ENCODE measurements at places on chromosomes 2 and 18. TPM values are rescaled to one million over a fixed set of nuclear protein-coding genes. Genes with fewer than 3 reads are reported as not detected.

The DSG4 gene
- polyA plus RNA-seq, result not detected

GRCh38 chr2:69086466-69086865 is 73.5 kb downstream of the ANTXR1 start:
- DNase-seq, result no peak

The ABCG8 gene
- 0.02 TPM for polyA plus RNA-seq

The RPRM gene
- not detected for polyA plus RNA-seq

DNA sequence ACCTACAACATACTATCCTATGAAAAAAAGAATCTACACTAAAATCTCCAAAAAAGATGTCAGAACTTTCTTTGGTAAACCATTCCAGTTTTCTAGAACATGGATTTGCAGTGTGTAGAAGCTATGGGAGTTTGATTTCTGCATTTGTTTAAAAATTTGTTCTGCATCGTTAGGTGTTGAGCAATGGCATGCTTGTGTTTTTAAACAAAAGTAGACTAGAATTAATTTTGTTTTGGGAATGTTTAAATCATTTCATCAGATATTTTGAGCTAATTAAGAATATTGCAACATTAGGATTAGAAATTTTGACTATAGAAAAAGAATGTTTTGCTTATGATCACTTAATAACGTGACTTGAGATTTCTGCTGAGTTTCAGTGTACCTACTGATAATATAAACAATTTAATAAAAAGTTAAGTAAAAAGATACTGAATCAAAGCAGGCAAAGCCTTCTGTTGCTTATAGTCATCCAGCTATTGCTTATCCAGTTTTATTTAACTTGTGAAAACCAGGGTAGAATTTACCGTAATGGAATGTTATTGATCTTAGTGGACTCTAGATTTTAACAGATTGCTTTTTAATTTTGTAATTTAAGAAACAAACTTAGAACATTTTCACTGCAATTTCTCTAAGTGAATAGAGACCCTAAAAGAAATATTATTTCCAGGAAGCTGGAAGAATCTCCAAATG is 7.2 kb upstream of the TMEM182 start:
- no peak for DNase-seq

- no peak for DNase-seq
These were observed 127.0 kb upstream of the FZD5 start for GRCh38 chr2:207896525-207897285.

DNA sequence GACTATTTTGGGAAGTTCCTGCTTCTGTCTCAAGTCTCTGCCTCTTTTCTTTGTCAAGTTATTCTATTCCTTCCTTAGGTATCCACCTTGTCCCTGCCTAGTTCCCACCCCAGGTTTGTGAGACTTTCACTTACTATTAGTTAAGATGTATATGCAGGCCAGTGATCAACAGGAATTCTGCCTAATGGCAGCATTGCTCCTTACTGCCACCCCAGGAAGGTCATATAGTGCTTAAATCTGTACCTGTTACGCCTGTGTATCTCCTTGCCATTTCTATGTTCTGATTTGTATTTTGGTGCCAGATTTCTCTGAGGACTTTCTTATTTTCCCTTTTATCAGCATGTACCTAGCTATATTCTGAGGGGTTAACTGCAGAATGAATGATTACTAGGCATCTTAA is 746.0 kb upstream of the TMEFF2 start:
- DNase-seq, result no peak

The IL1B gene
- not detected for polyA plus RNA-seq

- DNase-seq, result no peak
These were observed 960.2 kb downstream of the CNTNAP5 start for GRCh38 chr2:124985270-124985669.

- no peak for DNase-seq
These were observed 672.5 kb downstream of the MBD2 start for GRCh38 chr18:53551868-53552426.

DNA sequence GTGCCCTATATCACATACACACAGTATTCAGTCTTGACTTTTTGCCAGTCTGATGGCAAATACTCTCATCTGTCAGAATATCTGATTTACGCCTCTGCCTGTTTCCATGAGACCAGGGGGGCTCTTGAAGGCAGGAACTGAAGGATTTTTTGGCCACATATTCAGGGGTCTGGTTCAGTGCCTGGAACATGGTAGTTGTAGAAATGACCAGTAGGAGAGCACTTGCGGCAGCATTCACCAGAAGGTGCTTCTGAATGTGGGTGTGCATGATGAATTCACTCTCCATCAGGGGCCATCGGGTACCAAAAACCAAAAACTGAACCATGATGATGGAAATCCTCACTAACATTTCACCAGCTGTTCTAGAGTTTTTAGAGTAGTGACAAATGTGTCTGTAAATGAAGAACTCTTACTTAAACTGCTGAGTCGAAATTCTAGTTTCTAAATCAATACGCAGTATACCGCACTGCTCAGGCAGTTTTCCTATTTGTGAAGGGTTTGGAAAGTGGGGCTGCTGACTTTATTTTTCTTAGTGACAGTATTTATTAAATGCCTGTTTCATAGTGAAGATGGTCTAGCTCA is 54.6 kb downstream of the MERTK start:
- DNase-seq, result no peak

DNA sequence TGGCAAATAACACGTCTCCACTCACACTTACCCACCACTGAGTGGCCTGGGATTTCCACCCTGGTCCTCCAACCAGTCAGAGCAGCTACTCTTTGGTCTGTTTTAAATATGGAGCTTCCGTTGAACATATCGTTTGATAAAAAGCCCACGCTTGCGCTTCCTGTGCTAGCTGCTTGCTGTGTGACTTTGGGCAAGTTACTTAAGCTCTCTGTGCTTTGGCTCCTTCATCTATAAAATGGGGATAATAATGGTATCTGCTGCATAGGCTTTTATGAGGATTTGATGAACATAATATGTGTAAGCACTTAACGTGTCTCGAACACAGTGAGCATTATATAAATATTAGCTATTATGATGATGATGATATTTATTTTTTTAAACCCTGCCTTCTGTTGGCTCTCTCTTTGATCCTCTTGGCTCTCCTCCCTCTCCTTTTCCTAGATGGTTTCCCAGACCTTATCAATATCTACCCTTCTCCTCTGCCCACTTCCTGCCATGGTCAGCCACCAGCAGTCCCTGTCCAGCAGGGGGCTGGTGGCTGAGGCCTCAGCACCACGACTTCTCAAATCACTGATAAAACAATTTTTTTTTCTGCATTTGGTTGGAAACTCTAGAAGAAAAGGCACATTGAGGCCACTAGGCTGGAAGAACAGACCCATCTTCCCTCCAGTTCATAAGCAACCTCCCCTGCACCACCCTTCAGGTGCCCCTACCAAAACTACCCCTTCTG is 191.9 kb downstream of the LOXHD1 start:
- DNase-seq, result no peak

GRCh38 chr2:162172802-162173370 is 20.8 kb upstream of the GCG start:
- no peak for DNase-seq

GRCh38 chr2:230459216-230459615 is 43.2 kb downstream of the SP100 start:
- DNase-seq, result no peak

DNA sequence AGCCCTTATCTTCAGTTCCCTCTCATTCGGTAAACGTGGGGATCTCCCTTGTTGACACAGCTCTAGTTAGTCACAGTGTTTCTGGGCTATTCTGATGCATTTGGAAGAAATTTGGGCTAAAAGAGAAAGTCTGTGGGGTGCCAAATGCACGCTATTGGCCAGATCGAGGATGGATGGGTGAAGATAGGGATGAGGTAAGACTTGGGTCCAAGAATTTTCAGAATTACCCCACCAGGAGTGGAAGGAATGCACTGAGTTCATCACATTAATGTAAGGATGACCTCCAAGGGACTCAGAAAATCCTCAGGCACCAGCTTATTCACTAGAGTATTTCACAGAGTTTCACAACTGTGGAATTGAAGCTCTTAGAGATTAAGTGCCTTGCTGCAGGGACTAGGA is 49.3 kb downstream of the NRP2 start:
- DNase-seq, result no peak

DNA sequence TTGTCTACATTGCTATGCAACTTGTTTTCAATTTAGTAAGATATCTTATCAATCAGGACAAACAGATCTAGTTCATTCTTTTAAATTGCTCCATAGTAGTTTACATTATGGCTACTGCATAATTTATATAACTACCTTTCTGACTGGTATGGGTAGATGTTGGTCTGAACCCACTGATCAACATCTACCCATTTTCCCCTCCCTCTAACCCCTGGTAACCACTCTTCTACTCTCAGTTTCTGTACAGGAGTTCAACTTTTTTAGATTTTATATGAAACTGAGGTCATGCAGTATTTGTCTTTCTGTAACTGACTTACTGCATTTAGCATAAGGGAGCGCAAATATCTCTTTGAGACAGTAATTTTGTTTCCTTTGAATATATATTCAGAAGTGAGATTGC is 73.2 kb downstream of the ITSN2 start:
- DNase-seq, result no peak

All from naive thymus-derived CD8-positive, alpha-beta T cell (primary cell).